ENCODE measurements at places on chromosomes 6 and 20.

DNA sequence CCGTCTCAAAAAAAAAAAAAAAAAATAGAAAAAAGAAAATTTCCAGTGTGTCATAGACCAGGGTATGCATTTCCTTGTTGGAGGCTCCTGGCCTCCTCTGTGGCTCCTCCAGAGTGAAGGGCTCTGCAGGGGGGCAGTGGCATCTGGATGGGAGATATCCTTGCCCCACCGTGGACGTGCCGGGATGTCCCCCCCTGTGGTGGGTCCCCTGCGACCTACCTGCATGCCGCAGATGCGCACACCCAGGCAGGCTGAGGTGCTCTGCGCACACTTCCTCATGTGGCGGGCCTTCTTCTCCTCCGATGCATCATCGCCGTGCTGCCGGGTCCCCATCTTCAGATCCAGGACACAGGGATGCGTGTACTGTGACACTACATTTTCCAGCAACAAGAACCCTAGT is 13.7 kb upstream of the UQCC2 start:
- no peak for DNase-seq

DNA sequence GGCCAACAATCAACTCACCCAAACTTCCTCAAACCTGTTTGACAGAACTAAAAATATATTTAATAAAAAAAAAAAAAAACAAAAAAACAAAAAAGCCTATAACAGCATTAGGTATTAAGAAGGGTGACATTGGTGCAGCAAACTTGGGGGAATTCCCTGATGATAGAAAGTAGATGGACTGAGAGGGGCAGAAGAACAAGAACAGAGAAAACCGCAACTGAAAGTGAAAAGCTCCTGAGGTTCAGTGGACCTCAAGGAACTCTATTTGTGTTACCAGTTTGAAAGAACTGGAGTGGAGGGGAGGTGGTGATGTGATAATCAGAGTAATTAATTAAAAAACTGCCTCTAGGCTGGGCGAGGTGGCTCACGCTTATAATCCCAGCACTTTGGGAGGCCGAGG is 53.8 kb downstream of the MACROD2 start:
- DNase-seq = no peak

- no peak for DNase-seq
These were observed 135.0 kb upstream of the SLC35B3 start for GRCh38 chr6:8570256-8570920.

DNA sequence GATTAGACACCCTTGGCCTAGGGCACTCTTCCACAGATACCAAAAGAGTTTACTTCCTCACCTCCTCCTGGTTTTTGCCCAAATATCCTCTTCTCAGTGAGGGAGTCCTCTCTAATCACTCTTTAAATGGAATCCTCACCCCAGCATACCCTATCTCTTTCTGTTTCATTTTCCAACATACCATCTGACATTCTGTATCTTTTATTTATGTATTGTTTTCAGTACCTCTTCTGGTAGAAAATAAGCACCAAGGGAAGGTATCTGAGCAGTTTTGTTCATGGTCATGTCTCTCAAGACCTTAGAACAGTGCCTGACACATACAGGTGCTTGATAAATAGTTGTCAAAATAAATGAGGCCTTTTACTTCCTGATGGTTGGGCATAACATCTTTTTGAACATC is 55.1 kb downstream of the KIAA0408 start:
- no peak for DNase-seq

DNA sequence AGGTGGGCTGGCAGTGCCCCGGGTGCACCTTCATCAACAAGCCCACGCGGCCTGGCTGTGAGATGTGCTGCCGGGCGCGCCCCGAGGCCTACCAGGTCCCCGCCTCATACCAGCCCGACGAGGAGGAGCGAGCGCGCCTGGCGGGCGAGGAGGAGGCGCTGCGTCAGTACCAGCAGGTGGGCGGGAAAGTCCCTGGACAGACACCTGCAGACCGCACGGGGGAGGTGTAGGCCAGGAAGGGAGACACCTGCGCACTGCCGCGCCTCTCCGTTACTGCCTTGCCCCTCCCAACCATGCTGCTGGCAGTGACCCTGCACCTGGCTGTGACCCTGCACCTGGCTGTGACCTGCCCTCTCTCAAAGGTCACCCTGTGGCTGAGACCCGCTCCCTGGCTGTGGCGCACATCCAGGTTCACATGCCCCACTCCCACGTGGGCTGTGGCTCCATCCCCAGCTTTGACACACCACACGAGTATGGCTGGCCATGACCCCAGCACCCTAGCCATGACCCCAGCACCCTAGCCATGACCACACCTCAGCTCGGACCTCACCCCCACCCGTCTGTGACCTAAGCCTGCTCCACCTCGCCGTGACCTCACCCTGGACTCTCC is 11.6 kb downstream of the RBCK1 start:
- DNase-seq = no peak

GRCh38 chr6:113856375-113856624 is 845 bp upstream of the MARCKS start:
- DNase-seq = no peak

GRCh38 chr6:53828215-53828614 is 33.4 kb downstream of the LRRC1 start:
- no peak for DNase-seq

DNA sequence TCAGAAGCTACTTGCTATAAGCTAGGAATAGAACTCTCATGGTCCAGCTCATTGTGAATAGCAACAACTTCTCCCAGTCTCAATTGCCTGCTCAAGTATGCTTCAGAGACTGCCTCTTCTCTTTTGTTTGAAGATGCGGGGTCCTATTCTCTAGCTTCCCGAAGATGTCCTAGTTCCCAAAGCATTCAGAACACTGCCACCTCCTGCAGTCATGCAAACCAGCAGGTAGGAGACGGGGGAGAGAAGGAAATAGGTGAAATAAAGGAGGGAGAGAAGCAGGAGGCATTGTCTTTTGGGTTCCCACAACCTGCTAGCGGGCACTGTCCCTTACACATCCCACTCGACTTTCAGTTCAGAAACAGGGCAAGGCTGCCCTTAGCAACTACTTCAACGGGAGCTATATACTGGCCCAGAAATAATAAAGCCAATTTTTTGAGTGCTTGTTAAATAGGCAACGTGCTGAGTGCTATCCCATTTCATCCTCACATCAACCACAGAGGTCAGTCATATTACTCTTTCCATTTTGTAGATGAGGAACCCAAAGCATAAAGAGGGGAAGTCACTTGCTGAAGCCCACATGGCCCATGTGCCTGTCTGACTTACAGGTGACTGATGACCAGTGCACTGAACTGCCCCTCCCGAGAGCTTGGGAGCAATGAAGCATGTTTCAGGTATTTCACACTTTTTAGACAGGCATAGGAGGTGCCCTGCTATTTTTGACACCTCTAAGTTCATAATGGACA is 61.9 kb upstream of the ATXN1 start:
- no peak for DNase-seq

DNA sequence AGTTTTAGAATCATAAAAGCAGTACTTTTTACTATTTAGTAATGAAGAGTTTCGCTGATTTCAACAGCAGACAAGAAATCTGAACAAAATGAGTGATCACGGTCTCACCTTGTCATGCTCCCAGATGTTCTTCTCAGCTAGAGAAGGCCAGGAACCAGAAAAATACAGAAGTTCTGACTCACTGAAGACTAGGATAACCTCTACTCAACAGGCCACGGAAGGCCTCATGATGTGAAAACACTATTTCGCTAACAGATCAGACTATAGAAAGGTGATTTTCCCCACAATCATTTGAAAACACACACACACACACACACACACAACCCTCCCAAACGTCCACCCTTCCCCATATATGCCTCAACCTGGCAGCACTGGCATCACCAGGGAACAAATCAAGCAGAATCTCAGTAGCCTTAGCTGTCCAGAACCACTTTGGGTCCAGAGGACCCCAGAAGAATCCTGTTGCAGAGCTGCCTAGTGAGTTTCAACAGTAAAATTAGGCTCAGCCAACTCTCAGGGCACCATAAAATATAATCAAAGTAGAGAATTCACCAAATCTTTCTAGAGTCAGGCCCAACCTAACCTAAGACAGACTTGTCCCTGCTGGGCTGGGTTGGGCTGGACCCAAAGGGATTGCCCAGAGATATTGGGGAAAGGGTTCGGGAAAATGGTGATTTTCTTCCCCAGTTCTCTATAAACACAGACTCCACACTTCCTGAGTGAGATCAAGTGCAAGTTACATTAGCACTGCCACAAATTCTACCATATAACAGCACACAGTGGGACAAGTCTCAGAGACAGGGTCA is 7.9 kb downstream of the EXOC2 start:
- DNase-seq = peak; percentile 10

GRCh38 chr6:22239261-22239921 is 57.4 kb downstream of the PRL start:
- DNase-seq = no peak

DNA sequence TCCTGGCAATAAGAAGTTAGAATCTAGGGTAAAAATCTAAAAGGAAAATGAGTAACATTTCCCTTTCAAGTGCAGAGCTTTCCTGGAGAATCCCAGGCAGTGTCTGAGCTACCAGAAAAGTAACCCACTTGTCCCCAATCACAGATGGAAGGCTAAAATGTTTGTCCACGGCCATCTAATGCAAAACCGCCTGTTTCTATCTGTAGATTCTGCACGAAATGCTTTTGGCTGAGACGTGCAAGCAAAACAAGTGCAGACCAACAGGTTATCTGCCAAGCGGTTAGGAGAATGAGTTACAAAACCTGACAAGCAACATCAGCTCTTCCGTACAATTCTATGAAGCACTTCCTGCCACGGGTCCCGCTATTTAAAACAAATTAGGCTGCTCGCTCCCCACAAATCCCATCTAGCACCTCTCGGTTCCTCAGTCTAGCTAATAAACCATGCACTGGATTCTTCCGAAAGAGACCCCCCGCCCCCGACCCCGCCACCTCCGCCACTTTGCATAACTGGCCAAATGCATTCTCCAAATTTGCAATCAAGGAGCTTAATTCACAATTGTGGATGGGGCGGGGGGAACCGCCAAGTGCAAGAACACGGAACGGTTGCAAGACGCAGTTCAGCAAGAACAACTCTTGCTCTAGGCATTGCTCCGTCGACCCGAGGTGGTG is 1.4 kb downstream of the ELOVL5 start:
- DNase-seq = no peak

DNA sequence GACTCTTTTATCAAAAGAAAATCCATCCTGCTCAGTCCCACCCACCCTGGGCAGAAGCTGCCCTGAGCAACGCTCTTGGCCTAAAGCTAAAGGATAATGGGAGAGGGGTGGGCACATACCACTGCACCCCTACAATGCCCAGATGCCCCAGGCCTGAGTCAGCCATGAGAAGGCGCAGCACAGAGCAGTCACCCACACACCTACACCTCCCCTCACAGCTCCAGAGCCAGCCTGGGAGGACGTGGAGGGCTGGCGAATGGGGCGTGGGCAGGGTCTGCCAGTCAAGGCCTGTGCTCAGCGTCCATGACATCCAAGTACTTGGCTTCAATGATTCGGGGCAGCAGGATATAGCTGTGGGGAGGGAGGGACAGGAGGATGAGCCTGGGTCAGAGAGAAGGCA is 11.5 kb downstream of the SLC4A11 start:
- no peak for DNase-seq

DNA sequence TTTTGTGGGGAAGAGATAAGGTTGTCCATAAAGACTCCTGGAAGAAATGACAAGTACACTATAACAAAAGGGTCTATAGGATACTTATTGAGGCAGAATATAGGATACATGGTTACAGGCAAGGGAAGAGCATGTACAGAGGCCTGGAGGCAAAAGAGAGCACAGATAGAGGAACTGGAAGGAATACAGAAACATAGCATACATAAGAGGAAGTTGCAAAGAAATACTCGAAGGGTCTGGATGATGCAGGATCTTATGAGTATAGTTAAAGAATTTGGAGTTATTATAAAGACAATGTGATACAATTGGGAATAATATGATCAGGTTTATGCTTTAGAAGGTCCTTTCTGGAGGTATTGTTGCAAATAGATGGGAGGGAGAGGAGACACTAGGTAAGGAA is 592.7 kb upstream of the POU3F2 start:
- no peak for DNase-seq

DNA sequence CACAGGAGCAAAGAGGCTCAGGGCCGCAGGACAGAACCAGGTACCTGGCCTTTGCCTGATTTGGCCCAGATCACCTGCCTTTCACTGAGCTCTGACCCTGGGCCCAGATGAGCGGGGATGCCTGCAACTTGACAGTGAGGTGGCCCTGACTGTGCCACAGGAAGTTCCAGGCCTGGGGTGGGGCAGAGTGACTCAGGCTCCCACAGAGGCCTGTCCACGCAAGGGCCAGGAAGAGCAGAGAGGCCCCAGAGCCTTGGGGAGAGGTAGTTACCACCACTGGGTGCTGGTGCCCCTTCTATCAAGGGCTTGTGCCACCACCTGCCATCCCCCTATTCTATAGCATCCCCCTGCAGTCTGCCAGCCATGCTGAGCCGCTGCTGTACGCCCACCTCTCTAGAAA is 4.1 kb upstream of the NOL4L start:
- DNase-seq = peak; percentile 44

GRCh38 chr20:8967641-8968245 is 101.1 kb upstream of the PLCB4 start:
- DNase-seq = no peak

DNA sequence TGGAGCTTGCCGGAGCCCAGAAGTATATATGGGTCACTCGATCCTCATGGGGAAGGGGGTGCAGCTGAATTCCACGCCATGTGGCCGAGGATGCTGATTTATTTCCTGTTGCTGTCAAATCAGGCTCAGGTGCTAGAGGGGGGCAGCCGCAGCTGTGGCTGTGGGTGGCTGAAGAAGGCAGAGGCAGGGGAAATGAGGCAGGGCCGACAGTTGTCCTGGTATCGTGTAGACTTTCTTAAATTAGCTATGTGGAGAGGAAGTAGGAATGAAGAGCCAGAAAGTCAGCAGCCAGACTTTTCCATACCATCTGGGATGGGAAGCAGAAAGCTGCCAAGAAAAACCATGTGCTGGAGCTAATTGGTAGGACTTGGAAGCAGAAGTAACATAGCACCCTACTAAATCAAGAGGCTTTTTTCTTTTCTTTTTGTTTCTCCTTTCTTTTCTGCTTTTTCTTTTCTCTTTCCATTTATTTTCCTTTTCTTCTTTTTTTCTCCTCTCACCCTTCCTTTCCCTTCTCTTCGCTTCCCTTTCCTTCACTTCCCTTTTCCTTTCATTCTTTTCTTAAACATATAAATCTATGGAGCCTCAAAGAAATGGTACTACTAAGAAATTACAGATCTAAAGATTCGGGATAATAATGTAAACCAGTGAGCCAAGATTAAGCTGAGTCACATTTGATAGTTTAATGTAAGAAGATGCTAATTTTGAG is 90.6 kb upstream of the CD83 start:
- no peak for DNase-seq

GRCh38 chr6:128256095-128256494 is 264.3 kb downstream of the PTPRK start:
- DNase-seq = no peak

- DNase-seq = no peak
These were observed 141.7 kb upstream of the CARMIL1 start for GRCh38 chr6:25137480-25137879.

Measured in HFFc6 (cell line).